ENCODE measurements at places on chromosomes 7 and 10.

DNA sequence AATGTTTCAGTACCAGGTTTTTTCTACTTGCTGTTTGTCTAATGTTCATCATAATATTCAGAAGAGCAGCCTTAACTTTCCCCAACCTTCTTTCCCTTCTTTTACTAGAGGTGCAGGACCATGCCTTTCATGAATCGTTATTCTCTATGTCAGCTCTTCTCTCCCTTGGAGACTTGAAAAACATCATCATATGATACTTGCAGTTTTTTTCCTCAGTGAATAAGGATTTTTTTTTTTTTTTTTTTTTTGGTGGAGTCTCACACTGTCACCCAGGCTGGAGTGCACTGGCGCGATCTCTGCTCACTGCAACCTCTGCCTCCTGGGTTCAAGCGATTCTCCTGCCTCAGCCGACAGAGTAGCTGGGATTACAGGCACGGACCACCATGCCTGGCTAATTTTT, 30.1 kb downstream of the SMNDC1 start:
- no peak for DNase-seq

- no peak for DNase-seq
Measured at GRCh38 chr10:30774261-30774660, 144.7 kb upstream of the LYZL2 start.

GRCh38 chr7:23680414-23681405, 711 bp downstream of the FAM221A start:
- peak; percentile 31 for DNase-seq

DNA sequence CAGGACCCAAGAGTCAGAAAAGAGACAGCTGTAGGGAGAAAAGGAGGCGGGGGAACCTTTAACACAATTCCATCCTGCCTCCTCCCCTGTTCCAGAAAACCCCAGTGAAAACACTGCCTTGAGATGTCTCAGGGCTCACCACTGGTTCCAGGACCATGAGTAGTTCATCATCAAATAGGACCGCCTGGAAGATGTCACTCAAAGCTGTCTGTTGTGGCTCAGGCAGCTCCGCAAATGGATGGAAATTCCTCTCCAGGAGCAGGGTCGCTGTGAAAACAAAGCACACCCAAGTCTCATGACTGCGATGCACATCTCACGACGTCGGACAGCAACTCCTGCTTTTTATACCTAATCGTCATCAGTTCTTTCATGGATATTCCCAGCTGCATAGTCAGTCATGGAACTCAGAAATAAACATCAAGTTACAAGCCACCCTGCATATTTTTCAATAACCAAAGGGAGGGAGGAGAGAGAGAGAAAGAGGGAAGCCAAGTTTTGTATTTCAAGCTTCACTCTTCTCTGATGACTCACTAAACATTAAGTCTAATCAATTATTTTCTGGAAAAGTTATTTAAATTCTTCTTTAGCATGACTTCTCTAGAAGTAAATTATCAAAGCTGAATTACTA, 49.2 kb downstream of the GSDME start:
- no peak for DNase-seq

DNA sequence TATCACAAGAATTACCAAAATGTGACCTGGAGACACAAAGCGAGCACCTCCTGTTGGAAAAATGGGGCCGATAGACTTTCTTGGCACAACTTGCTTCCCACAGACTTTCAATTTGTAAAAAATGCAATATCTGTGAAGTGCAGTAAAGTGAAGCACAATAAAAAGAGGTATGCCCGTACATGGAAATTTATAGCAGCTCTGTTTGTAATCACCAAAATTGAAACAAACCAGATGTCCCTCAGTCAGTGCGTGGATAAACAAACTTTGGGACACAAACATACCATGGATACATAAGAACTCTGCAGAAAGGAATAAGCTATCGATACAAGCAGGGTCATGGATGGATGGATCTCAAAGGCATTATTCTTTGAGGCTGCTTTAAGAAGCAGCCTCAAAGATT, 33.6 kb downstream of the ARID5B start:
- DNase-seq, result no peak

GRCh38 chr10:59887972-59888640, 18.2 kb downstream of the CCDC6 start:
- no peak for DNase-seq

DNA sequence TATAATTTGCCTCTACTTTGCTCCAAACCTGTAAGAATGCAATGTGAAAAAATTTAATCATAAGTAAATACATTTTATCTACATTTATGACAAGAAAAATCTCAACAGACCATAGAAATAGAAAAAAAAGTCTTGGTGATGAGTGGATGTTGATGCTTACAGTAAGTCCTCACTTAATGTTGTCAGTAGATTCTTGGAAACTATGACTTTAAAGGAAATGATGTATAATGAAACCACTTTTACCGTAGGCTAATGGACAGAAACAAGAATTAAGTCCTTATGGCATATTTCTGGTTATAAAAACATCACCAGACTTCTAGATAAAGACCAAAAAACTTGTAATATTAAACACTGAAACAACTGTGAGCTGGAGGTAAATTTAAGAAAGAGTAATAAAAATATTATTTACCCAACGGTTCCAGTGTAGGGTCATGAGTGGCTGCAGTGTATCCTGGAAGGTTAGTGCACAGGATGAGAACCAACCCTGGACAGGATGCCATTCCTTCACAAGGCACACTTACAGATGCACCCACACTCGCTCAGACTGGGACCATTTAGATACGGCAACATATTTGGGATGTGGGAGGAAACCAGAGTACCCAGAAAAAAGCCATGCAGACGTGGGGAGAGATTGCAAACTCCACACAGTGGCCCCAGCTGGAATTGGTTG, 76.3 kb downstream of the GLCCI1 start:
- DNase-seq, result no peak

GRCh38 chr7:9890092-9890491, 1083.6 kb upstream of the PHF14 start:
- no peak for DNase-seq

- no peak for DNase-seq
Measured at GRCh38 chr7:148903504-148903903, 19.4 kb upstream of the EZH2 start.

GRCh38 chr7:46233585-46234329, 312.7 kb upstream of the IGFBP3 start:
- DNase-seq, result no peak

GRCh38 chr10:109343293-109343692, 580.0 kb downstream of the XPNPEP1 start:
- peak; percentile 3 for DNase-seq

DNA sequence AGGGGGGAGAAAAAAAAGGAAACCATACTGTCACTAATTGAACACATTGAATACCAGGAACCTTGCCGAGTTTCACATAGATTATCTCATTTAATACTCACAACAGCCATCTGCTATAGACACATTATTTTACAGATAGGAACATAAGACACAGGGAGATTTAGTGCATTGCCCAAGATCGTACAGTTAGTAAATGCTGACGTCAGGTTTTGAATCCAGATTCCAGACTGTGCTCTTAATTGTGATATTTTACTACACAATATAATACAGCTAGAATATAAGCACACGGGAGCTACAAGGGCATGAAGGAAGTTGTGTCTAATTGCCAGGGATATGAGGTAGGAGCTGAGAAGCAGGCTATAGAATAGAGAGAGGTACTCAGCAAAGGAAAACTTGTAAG, 93.9 kb upstream of the MINDY3 start:
- DNase-seq, result no peak

GRCh38 chr10:102131286-102132170, 1.3 kb upstream of the PPRC1 start:
- DNase-seq, result no peak

DNA sequence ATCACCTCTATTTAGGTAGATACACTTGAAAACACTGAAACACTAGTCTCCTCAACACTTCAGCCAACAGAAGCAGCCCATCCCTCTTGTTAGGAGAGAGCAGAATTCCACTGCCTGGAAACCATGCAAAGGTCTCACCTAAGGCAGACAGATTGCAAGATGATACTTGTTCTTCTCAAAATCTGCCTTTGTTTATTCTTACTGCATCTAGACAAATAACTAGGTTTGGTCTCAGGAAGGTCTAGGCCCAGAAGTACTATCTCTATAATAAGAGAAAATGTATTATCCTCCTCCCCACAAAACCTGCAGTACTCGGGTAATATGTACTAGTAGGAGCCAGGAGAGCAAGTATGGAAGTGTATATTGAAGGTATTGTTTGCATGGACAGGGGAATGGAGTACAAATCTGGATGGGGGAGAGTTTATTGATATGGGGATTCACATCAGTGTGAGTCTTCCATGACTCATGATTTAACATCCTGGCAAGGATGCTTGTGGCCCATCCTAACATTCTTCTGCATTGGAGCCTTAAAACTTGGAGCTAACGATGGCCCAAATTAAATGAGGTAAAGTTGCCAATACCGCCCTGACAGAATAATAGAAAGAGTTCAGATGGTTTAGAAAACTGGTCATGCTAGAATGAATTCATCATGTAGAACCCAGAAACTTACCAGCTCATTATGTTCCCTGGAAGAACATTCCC, 109.2 kb downstream of the EPC1 start:
- peak; percentile 75 for DNase-seq

DNA sequence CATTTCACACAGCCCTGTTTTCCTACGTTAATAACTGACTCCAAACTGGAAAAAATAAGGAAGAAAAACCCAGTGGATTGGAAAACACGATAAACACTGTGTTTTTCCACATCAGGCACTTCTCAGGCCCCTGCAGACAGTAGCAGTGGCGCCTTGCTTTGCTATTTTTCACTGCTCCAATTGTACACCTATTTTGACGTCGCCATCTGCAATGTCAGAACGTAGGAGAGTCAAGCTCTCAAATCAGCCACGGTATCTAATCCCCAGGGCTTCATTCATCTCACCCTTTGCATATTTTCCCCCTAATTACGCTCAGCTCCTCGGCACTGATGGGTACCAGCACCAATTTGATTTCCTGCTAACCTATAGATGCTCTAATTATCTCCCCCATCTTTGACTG, 338.1 kb upstream of the GALNT17 start:
- DNase-seq, result no peak

- DNase-seq, result no peak
Measured at GRCh38 chr10:84743483-84743882, 415.1 kb downstream of the CCSER2 start.

DNA sequence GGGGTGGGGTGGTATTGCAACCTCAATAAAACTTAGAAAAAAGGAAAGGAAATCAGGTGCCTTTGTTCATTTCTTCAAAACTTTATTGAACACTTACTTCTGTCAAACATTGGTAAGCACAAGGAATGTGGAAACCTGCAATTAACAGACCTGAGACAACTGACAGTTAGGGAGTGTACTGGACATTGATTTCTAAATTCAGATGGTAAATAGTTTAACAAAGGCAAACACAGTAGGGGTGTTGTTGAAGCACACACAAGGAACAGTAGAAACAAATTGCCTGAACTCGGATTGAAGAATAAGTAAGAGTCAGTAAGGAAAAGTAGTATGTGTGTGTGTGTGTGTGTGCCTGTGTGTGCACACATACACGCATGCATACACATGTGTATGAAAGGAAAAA, 108.6 kb downstream of the CSTF2T start:
- no peak for DNase-seq

- DNase-seq, result no peak
Measured at GRCh38 chr10:92897916-92898315, 49.6 kb downstream of the EXOC6 start.

- DNase-seq, result no peak
Measured at GRCh38 chr7:117044664-117045063, 91.4 kb downstream of the ST7 start.

GRCh38 chr10:123669886-123670285, 3.7 kb downstream of the GPR26 start:
- DNase-seq, result peak; percentile 85

GRCh38 chr10:22672319-22673090, 41.9 kb downstream of the PIP4K2A start:
- no peak for DNase-seq

- DNase-seq, result no peak
Measured at GRCh38 chr7:1546274-1546908, 9.6 kb downstream of the TMEM184A start.

GRCh38 chr10:112201334-112201733, 17.8 kb upstream of the GPAM start:
- DNase-seq, result no peak

GRCh38 chr10:97323501-97323900, 4.4 kb downstream of the FRAT1 start:
- no peak for DNase-seq

GRCh38 chr7:140219672-140220524, 43.1 kb upstream of the KDM7A start:
- DNase-seq, result no peak

DNA sequence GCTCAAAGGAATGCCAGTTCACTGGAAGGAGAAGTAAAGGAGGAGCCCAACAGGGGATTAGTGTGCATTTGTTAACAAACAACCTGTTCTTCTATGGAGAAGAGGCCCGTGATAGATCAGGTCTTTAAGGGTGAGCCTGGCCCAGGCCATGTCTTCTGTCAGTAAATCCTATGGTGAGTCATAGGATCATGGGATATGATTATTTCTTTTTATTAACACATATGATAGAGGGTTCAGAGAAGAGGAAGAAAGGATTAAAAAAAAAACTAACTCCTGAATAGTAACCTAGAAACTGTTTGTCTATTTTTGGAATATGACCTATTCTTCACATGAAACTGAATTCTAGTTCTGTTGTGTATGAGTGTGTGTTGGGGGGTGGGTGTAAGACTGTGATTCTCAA, 70.4 kb downstream of the GPR158 start:
- no peak for DNase-seq

DNA sequence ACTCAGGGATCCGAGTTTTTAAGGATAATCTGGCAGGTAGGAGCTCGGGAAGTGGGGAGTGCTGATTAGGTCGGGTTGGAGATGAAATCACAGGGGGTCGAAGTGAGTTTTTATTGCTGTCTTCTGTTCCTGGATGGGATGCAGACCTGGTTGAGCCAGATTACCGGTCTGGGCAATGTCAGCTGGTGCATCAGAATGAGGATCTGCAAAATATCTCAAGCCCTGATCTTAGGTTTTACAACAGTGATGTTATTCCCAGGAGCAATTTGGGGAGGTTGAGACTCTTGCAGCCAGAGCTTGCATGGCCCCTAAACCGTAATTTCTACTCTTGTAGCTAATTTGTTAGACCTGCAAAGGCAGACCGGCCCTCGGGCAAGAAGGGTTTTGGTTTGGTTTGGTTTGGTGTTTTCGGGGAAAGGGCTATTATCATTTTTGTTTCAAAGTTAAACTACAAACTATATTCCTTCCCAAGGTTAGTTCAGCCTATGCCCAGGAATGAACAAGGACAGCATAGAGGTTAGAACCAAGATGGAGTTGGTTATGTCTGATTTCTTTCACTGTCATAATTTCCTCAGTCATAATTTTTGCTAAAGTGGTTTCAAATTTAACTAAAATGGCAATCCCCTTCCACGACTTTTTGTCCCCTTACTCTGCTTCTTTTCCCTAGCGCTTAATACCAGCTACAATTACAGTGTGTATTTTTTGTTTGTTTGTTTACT, 20.6 kb upstream of the PIK3CG start:
- no peak for DNase-seq

DNA sequence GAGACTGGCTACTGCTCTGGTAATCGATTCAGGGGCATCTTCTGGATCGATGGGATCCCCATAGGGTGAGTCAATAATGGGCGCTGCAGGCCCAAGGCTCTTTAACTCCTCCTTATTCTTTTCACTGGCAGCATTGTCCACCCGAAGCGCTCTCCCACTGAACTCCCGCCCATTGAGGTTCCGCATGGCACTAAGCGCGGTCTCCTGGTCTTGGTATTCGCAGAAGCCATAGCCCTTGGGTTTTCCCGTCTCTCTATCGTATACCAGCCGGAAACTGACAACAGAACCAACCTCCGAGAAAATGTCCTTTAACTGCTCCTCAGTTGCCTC, 285 bp downstream of the CSTF2T start:
- peak; percentile 19 for DNase-seq
